ENCODE measurements at places on chromosomes 6 and 20.

DNA sequence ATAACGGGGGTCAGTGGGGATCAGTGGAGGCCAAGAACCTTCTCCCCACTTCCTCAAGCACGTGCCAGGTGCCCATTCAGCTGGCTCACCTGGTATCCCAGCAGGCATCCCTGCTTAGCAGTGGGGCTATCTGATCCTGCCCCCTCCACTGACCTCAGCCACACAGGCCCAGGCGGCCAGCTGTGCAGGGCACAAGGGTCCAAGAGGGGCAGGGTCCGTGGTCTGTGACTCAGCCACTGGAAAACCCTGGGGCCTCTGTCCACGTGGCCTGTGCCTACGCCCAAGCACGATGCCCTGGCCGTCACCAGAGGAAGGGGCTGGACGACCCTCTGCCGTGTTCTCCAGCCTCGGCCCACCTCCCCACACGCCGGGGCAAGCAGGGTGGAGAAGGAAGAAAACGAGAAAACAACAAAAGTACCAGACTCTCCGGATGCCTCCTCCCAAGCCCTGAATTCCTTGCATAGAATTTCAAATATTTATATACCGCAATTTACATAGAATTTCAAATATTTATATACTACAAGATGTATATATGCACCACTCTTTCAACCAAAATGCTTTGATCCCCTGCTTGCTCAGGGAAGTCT is 12.1 kb downstream of the PXDC1 start:
- no peak for DNase-seq

- DNase-seq, result no peak
Measured at GRCh38 chr20:45154183-45154582, 20.5 kb upstream of the PI3 start.

DNA sequence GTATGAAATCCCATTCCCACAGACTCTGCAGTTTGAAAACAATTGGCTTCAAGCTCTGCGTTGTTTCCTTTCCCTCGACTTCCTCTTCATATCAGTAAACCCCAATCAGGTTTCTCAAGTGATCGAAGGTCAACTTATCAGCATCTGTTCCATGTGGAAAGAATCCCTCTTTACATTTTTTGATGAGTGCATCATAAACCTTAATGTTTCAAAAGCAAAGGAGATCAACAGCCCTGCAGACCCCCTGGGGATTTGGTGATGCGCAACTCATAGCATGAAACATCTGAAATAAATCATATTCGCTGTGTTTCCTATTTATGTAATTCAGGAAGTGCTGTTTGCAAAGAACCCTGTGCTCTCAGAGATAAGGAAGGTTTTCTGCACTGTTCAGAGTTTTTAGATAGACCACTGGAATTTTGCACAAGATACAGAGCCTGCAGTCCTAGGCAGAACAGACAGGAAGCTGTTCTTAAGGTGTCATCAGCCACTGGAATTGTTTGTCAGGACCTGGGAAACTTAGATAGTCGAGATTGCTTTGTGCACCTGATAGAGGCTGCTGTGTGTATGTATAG is 216.0 kb downstream of the HIVEP2 start:
- no peak for DNase-seq

GRCh38 chr6:18280084-18280483 is 15.8 kb upstream of the DEK start:
- no peak for DNase-seq

GRCh38 chr6:41470029-41470330 is 76.2 kb upstream of the FOXP4 start:
- peak; percentile 64 for DNase-seq
